ENCODE measurements at places on chromosomes 13 and 19.

DNA sequence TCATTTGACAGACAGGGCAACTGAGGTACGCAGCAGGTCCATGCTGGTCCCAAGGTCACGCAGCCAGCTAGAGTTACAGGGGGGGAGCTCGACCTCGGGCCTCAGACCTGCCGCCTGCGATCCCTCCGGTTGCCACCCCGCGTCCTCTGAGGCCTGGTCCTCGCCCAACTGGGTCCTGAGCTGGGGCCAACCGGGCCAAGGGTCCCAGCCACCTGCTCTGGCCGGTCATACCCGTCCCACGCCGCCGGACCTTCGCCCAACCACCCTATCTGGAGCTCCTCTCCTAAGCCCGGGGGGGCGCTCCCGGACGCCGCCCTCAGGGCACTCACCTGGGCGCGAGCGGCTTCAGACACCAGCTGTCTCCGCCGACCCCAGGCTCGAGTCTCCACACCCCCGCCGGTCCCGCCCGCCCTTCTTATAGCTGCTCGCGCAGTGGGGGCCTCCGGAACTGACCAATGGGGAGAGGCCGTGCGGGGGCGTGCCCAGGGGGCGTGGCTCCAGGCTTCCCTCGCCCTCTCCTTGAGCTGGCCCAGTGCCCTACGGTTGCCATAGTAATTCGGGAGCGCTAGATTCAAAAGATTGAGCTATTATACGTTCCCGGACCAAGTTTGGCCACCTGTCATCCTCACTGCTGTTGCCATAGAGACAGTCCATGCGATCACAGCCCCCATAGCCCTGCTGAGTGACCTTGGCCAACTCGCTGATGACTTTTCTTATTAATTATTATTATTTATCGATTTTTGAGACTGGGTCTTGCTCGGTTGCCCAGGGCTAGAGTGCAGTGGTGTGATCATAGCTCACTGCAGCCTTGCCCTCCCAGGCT, at the start of gene PLIN5:
TSS of gene PLIN5 (minus strand) at position 389 of the 823 bp plus-strand sequence. CDS start 1,150 bp downstream, outside the sequence.
- DNase-seq, result peak; percentile 23

DNA sequence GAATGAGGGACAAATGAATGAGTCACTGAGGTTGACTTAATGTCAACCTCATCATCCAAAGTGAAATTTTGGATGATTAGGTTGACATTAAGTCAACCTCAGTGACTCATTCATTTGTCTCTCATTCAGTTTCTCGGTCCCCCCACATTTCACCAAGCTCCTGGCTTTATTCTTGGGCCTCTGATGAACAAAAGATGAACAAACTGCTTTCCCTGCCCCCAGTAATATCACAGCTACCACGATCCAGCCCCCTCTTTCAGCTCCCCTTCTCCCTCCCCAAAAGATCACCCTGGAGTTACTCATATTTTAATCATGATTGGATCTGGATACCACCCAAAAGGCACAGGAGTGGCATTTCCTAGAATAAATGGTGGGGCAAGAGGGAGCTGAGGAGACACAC, 10.8 kb downstream of the CEACAM18 start:
- no peak for DNase-seq

DNA sequence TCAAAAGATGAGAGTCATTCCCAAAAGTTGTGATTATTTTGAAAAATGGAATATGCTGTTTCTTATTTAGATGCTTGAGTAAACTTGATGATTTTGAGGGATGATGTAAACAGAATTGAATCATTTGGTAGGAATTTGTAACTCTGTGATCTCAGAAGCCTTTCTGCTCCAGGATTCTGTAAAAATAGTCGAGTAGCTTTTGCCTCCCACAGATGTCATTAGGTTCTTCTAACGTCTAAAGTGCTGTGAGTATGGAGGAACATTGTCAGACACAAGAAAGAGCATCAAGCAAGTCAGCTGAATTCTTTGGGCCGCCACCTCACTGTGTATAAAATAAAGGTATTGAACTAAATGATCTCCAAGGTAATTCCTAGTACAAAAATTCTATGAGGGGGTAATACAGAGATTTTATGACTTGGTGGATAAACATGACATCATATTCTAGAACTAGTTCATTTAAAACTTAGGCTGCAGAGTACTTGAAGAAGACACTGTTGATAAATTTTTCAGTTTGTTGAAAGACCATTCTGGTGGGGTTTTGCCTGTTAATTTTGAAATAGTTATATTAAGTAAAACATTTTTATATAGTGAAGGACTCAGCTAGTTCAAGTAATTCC, 1.4 kb upstream of the GPR183 start:
- no peak for DNase-seq

DNA sequence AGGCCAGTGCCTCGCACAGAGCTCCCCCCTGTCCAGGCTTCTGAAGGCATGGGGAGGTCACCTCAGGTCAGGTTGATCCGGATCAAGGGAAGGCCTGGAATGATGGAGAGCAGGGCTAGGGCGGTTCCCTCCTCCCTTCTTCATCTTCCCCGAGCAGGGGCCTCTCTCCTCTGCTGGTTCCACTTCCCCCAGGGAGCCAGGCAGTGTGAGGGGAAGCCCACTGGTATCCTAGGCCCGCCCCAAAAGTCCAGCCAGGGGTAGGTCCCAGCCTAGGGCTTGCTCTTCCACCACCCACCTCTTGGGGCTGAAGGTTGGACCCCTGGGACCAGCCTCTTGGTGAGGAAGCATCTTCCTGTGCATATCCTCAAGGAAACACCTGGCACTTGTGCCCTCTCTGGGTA, 16.4 kb upstream of the PRR19 start:
- no peak for DNase-seq

DNA sequence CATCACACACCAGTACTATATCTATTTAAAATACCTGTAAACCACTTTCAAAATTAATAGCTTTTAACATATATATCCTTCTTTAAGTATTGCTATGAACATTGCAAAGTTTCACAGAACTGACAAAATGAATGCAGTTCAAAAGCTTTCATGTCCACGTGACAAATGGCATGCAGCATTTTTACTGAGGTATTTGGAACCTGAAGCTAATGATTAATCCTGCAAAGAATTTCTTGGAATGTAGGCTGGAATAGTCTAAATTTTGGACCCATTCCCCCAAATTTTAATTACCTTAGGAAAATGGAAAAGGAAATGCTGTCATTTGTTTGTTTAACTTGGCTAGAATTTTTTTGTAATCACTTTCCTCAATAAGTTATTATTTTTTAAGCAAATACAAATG, 423.8 kb upstream of the GPC6 start:
- DNase-seq, result no peak

GRCh38 chr13:25186187-25186586, 14.1 kb upstream of the AMER2 start:
- no peak for DNase-seq

DNA sequence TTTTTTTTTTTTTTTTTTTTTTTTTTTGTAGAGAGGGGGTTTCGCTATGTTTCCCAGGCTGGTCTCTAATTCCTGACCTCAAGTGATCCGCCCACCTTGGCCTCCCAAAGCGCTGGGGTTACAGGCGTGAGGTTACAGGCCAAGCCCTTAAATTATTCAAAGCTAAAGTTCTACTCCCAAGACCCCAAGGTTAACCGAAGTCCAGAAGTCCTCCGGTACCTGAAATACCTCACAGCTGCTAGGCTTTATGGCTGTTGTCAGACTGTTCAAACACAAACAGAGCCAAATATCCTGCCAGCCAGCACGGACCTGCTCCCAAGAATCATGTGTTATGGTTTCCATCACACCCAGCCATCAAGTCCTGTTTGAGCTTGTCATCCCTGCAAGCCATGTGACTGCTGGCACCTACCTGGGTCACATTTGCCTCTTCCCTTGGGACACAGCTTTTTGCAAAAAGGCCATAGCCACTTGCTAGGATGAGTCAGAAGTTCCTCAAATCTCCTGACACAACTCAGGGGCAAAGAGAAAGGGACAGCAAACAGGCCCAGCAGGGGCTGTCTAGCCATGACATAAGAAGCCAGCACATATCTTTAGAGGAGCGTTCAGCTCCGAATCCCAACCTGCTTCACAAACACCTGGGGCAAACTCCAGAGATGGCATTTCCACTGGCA, 129.9 kb downstream of the FOXO1 start:
- no peak for DNase-seq

GRCh38 chr13:27979765-27980279, 8.7 kb downstream of the URAD start:
- no peak for DNase-seq
